ENCODE measurements at places on chromosomes 2 and 18.

DNA sequence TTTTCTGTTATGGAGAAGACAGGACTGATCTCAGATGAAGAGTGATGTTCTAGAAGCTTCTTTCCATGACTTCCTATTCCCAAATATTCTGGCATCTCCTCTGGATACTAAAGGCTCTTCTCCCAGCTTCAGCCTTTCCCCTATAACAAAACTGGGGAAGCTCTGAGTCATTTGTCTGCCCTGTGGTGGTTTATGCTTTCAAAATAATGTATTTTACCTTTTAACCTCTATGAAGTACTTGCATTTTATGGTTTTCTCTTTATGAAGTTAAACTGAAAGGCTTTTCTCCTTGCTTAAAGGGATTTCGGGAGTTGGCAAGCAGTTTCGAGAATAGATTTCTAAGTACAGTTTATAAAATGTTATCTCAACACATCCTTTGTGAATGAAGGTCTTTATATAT lies 104.4 kb downstream of the TANC1 start:
- DNase-seq: no peak

DNA sequence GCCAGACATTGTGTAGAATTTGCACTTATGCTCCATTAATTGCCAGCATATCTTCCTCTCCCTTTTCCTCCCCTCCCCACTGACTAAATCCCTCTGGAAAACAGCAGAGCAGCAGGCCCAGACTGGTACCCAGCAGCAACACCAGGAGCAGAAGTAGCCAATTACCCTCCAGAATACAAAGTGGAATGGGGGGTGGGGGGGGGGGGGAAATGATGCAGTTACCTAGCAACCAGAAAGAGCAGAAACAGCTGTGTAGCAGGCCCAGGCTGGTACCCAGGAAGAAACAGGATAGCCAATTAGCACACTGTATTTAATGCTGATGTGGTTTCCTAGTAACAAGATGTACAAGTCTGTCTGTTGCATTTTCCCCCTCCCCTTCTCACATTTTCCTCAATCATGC lies 52.3 kb downstream of the KLF7 start:
- DNase-seq: no peak

DNA sequence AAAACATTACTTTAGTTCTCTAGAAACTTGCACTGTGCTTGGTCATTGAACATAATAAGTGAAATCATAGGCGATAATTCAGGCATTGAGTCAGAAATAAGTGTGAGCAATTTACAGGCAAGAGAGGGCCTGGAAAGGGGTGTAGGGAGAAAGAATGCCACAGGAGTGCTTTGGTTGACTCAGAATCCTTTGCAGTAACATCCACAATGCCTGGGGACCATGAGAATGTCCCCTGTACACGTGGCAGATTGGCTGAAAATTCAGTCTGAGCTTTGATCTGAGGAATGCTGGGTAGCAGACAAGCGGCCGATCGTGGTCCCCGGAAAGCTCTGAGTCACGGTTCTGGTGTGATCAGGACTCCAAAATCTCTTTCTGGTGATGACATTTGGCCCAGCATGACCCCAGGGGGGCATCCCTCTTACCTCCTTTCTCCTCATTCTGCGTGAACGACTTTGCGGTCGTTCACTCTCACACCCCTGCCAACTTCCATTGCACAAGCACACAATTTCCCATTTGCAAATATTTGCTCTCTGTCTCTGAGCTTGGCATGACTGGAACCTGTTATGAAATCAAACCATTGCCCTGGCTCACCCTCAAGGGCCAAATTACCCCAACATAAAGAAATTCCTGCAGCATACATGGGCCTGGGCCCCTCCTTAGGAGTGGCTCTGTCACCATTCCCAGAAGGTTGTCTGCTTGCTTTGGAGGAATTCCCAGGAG lies 305.0 kb upstream of the EPAS1 start:
- DNase-seq: no peak

DNA sequence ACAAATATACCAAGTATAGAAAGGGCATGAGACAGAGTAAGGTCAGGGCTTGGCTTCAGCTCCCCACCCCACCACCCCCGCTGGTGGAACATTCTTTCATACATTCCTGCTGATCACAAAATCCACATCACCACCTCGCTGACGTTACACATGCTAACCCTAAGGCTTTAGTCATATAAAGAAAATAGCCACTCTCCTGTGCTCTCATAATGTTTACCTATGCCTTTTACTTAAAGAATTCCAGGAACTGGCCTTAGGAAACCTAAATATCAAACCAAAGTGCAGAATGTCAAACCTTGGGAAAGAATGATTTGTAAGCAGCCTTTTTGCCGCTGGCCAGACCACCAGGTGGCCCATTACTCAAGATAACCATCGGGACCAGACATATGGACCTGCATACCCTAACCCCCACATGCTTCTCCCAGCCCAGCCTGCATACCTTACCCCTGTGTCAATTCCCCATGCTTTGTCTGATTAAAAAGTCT lies 136.3 kb upstream of the SLC39A10 start:
- no peak for DNase-seq

GRCh38 chr18:48675912-48676311 lies 137.1 kb downstream of the CTIF start:
- no peak for DNase-seq

DNA sequence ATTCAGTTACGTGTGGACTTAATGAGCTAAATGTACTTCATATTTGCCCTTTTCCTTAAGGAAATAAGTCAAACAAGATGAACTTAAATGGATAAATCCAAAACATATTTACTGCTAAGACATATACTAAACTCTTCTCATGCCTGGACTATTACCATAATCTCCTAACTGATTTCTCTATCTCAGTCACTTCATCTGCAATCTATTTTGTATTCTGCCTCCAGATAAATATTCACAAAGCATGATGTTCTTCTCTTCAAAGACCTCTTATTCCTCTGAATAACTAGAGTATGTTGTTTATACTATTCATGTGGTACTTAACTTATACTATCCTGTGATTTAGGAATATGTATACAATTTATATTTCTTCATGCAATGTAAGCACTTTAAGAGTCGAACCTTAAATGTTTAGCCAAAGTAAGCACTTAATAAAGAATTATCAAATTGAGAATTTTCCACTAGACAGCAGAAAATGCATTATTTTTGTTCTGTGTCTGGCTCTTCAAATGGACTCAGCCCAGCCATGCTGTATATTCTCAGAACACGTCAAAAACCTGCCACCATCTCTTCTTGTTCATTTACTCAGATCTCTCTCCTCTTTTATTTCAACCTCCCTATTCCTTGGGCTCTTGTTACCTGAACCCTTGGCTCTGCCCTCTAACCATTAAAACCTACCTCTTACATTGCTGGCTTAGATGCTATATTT lies 79.9 kb upstream of the ARHGAP28 start:
- no peak for DNase-seq

GRCh38 chr18:45834306-45834705 lies 8.8 kb downstream of the SIGLEC15 start:
- no peak for DNase-seq

- DNase-seq: no peak
Observed at GRCh38 chr18:62224229-62224628, 37.2 kb downstream of the RELCH start.

- DNase-seq: no peak
Observed at GRCh38 chr2:68806511-68807109, 64.6 kb downstream of the BMP10 start.

- no peak for DNase-seq
Observed at GRCh38 chr2:10932345-10933151, 20.8 kb downstream of the KCNF1 start.

GRCh38 chr2:158745067-158745865 lies 49.9 kb upstream of the DAPL1 start:
- no peak for DNase-seq

- no peak for DNase-seq
Observed at GRCh38 chr18:58639237-58639636, 10.3 kb upstream of the ALPK2 start.

DNA sequence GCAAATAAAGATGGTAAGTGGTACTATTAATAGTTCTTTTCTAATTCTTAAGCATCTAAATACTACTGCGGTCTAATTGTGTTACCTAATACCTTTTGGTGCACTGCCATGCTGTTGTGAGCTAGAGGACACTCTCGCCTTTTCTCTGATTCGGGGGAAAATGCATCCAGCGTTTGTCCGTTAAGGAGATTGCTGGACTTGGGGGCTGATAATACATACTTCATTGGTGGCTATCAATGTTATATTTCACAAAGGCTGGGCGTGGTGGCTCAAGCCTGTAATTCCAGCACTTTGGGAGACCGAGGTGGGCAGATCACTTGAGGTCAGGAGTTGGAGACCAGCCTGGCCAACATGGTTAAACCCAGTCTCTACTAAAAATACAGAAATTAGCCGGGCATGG lies 141.7 kb upstream of the TWIST2 start:
- no peak for DNase-seq

- no peak for DNase-seq
Observed at GRCh38 chr2:206250041-206250897, 24.2 kb upstream of the ZDBF2 start.

DNA sequence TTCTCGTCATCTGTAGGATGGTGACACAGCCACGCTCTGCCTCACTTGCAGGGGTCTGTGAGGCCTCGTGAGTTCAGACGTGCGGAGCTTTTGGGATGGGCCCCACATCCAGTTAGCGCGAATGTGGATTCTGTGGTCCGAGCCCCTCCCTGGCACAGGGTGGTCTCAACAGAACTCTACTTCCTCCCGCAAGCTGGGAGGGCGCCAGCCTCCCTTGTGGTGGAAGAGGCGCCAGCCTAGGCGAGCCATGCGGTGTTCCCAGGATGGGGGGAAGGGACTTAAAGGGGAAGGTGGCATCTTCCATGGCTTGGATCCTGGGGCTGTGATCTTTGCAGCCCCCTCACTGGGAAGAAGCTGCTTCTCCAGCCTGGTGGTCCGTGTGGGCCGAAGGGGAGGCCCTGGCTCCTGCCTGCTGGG lies 1.4 kb downstream of the SNORC start:
- no peak for DNase-seq

DNA sequence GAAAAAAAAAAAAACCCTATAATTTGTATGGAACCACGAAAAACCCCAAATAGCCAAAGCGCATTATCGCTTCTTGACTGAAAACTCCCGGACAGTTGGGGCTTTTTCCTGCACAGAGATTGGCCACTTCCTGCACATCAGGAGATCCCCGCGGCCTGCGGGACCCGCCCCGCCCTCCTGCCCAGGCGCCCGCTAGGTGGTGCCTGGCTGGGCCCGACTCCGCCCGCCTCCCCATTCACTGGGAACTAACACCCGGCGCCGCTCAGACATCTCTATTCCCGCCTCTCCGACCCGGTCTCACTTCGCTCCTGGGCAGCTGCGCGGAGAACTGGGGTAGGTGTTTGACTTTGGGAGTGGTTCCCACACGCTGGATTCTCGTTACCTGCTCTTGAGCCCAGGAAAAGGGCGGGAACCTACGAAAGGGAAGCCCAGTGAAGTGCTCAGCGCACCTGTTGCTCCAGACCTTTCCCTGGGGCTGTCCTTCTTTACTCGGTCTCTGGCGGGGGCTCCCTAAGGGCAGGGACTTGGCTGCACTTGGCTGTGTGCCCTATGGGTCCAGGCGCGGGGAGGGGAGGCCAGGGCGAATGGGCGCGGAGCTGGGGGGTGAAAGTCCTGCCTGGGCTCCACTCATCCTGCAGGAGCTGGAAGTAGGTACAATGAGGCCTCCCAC lies at the start of gene HMSD:
TSS of gene HMSD (plus strand) at position 234 of the 670 bp plus-strand sequence. CDS start 4,155 bp downstream, outside the sequence.
- DNase-seq: peak; percentile 24

DNA sequence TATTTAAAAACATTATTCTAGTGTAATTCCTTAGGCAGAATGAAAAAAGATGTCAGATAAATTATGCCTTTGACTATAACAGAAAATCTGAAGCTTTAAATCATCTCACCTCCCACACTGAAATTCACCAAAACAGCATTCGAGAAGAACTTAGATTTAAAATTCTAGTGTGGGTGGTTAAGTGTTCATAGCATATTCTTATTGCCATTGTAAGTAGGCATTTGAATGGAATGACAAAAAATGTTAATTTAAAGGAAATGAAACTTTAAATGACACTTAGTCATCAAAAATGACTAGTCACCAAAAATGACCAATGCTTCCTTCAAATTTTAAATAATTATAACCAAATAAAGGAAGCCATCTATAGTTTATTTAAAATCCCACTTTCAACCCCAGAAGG lies 7.0 kb upstream of the ZNF407 start:
- DNase-seq: no peak
